ENCODE measurements at places on chromosomes 16 and 17. TPM values are rescaled to one million over a fixed set of nuclear protein-coding genes. Genes with fewer than 3 reads are reported as not detected.

The HSD11B2 gene
- total RNA-seq, result 0.71 TPM

The HLF gene
- total RNA-seq, result 3.4 TPM

The DHODH gene
- 16.9 TPM for total RNA-seq

The LGALS9 gene
- total RNA-seq, result 44.3 TPM

- no peak overlapping the region for H3K4me3 ChIP-seq
- no peak overlapping the region for H3K27ac ChIP-seq
- H3K36me3 ChIP-seq, result no peaks in the 10 kb centered on the region
- no peaks in the 10 kb centered on the region for H3K27me3 ChIP-seq
- no peaks in the 10 kb centered on the region for H3K4me1 ChIP-seq
Measured at GRCh38 chr16:15777533-15778203, 79.2 kb downstream of the MYH11 start.

The MON1B gene
- 63.7 TPM for total RNA-seq

Measured in activated CD4-positive, alpha-beta memory T cell treated with anti-CD3 and anti-CD28 coated beads for 36 hours (primary cell).